NCI-H2029 treated with DMSO at 0.1 percent for 48 hours (cell line): ENCODE measurements at places on chromosomes 2 and 18.

DNA sequence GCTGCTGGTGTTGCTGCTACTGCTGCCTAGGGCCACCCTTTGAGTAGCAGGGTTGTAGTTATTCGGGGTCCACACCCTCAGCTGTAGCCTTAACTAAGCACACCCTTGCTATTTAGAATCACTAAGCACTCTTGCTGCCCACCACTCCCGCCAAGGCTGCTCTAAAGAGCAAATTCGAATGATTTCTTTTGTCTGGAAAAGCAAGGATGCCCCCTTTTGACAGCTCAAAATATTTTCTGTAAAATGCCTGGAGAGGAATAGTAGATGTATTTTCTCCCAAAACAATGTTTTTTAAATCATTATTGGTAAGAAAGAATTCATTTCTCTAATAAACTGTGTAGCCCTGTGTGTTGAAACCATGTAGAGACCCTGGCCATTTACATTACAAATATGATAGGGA, 80.8 kb upstream of the PAPOLG start:
- no peak for DNase-seq

DNA sequence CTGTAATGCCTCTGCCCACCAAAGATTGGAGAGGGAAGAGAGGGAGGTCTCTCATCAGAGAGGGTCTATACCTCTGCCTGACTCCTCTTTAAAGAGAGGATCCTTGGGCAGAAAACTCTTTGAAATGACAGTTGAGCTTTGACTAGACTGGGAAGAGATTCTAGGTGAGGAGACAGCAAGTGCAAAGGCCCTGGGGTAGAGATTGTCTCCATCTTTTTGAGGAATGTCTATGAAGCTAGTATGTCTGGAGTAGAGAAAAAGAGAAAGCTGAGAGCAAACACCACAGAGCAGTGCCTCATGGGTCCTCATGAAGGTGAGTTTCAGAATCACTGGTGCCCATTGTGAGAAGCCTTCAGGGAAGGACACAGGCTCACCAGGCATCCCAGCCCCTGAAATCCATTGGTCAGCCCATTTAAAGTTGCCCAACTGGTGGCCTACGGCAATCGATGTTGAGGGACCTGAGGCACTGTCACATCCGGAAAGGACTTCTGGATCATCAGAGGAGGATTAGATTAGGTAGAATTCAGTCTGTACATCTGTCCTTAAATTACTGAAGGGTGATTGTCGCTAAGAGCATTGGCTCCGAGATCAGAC, 31.5 kb downstream of the LBH start:
- DNase-seq = no peak

DNA sequence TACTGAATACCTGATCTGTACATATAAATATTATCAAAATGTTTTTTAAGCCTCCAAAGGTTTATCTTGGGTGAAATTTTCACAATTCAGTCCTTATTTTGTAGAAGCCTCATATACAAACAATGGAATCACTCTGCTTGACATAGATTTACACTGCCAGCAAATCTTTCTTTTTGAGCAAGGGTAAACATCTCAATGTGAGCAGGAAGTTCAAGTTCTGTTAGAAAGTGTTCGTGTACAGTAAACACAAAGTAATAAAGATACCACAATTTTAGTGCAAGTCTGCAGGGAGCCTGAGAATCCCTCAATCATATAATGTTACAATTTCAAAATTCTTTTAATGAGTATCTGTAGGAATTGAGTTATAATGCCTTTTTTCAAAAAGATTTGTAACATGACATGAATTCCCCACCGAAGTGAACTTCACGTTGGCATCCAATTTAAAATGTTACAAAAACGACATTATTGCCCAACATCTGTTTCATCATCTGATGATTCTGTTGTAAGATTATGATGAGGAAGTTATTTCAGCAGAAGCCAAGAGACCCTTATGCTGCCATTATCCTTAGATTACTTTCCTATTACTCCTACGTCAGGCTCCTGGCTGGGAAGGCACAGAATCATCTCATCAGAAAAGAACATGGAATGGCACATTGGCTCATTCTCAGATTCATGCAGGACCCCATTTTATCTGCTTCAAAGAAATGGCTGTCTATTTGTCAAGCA, 283.9 kb upstream of the ACVR2A start:
- DNase-seq = no peak

DNA sequence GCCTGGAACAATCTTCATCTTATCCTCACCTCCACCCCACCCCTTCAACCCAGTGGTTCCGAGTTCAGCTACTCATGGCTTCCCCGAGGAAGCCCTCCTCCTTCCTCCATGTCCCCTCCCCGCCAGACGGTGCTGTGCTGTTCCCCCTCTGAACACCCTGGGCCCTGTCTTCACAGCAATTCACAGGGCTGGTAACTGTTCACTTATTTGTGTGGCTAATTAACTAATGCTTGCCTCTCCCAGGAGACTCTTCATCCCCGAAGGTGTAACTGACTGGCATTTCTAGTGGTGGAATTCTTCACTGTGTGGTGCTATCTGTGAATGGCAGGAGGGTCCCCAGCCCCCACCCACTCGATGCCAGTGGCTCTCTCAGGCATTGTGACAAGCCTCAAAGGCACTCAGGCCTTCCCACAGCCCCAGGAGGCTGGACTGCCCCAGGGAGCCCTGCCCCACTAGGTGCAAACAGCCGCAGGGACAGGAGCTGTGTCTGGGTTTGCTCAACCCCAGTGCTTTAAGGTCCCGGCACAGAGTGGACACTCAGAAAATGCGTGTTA, 133.7 kb upstream of the ID2 start:
- no peak for DNase-seq

- DNase-seq = no peak
These were observed 214.2 kb downstream of the BCL11A start for GRCh38 chr2:60339286-60339685.
